ENCODE measurements at places on chromosomes 1 and 21.
A peak's percentile ranks its signal among the peaks of the same experiment; 100 is the strongest.

GRCh38 chr21:46457801-46458314, 833 bp upstream of the DIP2A start:
- peak; percentile 74 for DNase-seq
- H3K4me3 ChIP-seq: peak overlapping the region; percentile 90
- no peaks in the 10 kb centered on the region for H3K27me3 ChIP-seq
- peak overlapping the region; percentile 68 for H3K27ac ChIP-seq

GRCh38 chr1:163596541-163597258, 274.9 kb downstream of the NUF2 start:
- H3K27me3 ChIP-seq: no peaks in the 10 kb centered on the region
- H3K27ac ChIP-seq: no peak overlapping the region
- no peaks in the 10 kb centered on the region for H3K36me3 ChIP-seq
- H3K4me1 ChIP-seq: no peaks in the 10 kb centered on the region
- DNase-seq: no peak
- no peak overlapping the region for H3K4me3 ChIP-seq

GRCh38 chr21:36113647-36114428, 21.0 kb upstream of the CBR3 start:
- H3K4me1 ChIP-seq: no peaks in the 10 kb centered on the region
- H3K36me3 ChIP-seq: no peaks in the 10 kb centered on the region
- H3K4me3 ChIP-seq: no peak overlapping the region
- DNase-seq: no peak

GRCh38 chr1:54253480-54253879, 53.5 kb downstream of the MRPL37 start:
- H3K4me3 ChIP-seq: no peak overlapping the region
- peak; percentile 79 for DNase-seq
- H3K27me3 ChIP-seq: no peaks in the 10 kb centered on the region
- H3K36me3 ChIP-seq: peaks cover 6% of the 10 kb centered on the region
- peaks cover 18% of the 10 kb centered on the region for H3K4me1 ChIP-seq

DNA sequence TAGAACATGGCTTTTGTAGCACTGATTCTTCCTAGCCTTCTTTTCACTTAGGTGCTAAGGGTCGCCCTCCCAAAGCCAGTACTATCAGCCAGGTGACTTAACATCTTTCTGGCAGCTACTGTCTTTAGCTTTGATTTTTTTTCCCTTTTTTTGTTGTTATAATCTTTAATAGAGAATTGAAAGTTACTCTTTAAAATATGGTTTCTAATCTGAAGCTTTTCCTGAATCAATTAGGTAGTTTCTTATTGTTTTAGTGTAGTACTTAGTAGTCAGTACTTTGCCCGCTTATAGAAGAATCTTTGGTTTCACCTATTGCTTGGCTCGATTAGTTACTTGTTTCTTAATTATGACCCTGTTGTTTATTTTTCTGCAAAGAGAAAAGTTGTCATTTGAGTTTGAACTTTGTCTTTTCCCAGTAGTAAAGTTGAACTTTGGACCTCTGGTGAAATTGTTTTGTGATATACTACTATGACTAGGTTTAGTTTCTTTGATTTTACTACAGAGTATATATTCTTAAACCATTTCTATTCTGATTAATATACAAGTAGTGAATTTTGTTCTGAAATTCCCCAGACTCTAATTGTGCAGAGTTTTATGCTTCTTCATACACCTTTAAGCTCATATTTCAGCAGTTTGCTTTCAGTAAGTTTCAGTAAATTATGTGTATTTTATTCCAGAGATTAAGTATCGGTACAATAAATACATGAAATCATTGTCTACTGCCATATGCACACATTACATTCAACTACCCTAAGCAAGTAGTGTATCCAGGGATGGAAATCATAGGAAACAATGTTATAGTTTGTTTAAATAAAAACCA, 3.9 kb downstream of the MAGI3 start:
- H3K36me3 ChIP-seq: no peaks in the 10 kb centered on the region
- no peaks in the 10 kb centered on the region for H3K27me3 ChIP-seq
- no peak for DNase-seq
- H3K4me3 ChIP-seq: no peak overlapping the region
- no peaks in the 10 kb centered on the region for H3K4me1 ChIP-seq

GRCh38 chr1:186306533-186306932, 68.5 kb downstream of the TPR start:
- no peak overlapping the region for H3K4me3 ChIP-seq
- DNase-seq: no peak
- peaks cover 13% of the 10 kb centered on the region for H3K36me3 ChIP-seq
- H3K4me1 ChIP-seq: no peaks in the 10 kb centered on the region
- H3K27me3 ChIP-seq: no peaks in the 10 kb centered on the region

DNA sequence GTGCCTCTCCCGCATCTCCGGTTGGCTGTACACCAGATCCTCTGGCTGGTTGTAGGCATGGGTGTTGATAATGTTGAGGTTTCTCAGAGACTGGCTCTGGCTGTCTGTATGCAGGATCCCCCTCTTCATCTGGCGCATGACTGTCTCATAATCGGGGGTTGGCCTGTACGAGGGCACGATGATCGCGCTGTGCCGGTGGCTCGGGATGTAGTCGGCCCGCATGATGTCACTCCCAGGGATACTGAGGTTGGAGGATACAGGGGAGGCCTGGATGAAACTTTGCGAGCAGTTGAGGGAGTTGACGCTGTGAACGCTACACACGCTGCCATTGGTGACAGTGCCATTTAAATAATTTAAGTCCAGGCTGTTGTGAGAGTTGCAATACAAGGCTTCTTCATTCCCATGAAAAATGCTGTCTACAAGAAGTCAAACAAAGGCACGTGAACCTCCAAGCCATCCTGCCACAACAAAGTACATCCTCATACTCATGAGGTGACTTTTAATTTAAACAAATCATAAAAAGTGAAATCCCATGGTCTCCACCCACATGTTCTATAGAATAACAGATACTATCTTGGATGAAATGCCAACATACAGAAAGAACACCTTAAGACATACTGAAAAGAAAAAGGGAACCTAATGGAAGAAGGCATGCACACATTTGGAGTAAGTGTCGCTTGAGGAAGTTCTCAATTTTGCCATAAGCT, 103.6 kb downstream of the SMYD2 start:
- peaks cover 3% of the 10 kb centered on the region for H3K4me1 ChIP-seq
- no peak overlapping the region for H3K27ac ChIP-seq
- peaks cover 59% of the 10 kb centered on the region for H3K36me3 ChIP-seq
- no peaks in the 10 kb centered on the region for H3K27me3 ChIP-seq

All from tibial artery (tissue), 4 donors.